ENCODE measurements at places on chromosomes 2 and 18. TPM values are rescaled to one million over a fixed set of nuclear protein-coding genes. Genes with fewer than 3 reads are reported as not detected.

MC4R gene
- not detected for total RNA-seq

MROH2A gene
- total RNA-seq, result not detected

PROKR1 gene
- not detected for total RNA-seq

TEX44 gene
- not detected for total RNA-seq

NDUFAF7 gene
- 17.7 TPM for total RNA-seq
